ENCODE measurements at places on chromosomes 13 and 19.

DNA sequence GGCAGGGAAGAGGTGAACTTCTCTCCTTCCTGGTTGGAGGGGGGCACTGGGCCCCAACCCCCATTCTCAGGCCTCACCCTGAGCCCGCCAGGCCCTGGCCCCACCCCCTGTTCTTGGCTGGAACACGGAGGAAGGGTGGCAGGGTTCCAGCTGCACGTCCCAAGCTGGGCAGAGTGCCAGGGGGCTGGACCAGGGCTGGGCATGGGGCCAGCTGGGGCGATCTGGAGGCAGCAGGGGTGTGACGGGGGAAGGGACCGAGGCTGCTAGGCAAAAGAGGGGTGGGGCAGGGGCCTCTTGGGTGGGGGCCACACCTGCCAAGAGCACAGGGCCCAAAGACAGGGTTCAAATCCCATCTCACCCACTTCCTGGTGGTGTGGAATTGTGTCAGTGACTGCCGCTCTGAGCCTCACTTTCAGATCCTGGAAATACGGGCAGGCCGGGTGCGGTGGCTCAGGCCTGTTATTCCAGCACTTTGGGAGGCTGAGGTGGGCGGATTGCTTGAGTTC is 2.2 kb downstream of the HIF3A start:
- DNase-seq: peak; percentile 91

GRCh38 chr13:51838240-51838846 is 6.6 kb downstream of the TMEM272 start:
- no peak for DNase-seq

GRCh38 chr19:40867701-40868100 is 14.3 kb downstream of the CYP2A7 start:
- no peak for DNase-seq

- no peak for DNase-seq
Observed at GRCh38 chr19:15897738-15898276, at the start of gene CYP4F2. CYP4F2 (minus strand) TSS chr19:15898074; CDS start chr19:15897611, 463 bp downstream.

DNA sequence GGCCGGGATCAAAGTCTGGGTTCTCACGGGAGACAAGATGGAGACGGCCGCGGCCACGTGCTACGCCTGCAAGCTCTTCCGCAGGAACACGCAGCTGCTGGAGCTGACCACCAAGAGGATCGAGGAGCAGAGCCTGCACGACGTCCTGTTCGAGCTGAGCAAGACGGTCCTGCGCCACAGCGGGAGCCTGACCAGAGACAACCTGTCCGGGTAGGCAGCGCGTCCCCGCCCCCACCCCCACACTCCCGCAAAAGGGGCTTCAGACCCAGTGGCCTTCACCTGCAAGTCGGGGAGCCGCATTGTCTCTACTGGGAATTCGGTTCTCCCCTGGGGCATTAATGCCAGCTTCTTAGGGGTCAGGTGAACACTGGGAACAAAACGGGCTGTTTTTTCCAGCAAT is 114.7 kb upstream of the MCF2L start:
- DNase-seq: no peak

DNA sequence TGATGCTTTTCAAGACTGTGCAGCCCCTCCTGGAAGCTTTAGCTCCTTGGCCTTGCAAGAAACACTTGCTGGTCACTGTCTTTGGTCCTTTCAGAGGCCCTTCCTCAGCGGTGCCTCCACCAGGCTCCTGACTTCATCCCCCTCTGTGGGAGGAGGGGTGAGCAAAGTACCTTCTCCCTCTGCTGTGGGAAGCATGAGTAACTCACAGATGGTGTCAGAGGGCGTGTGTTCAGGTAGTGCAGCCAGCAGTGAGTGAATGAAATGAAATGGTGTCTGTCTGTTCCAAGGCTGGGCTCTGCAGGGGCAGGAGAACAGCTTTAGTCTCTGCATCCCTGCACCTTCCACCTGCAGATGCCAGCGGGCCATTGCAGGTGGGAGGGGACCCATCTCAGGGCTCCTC is 102.9 kb downstream of the SHISA2 start:
- no peak for DNase-seq

- peak; percentile 80 for DNase-seq
Observed at GRCh38 chr19:34712395-34713261, 21.4 kb upstream of the ZNF181 start.

GRCh38 chr13:33806470-33807248 is 11.3 kb upstream of the RFC3 start:
- no peak for DNase-seq

GRCh38 chr13:49395878-49396380 is 47.9 kb downstream of the CAB39L start:
- no peak for DNase-seq

DNA sequence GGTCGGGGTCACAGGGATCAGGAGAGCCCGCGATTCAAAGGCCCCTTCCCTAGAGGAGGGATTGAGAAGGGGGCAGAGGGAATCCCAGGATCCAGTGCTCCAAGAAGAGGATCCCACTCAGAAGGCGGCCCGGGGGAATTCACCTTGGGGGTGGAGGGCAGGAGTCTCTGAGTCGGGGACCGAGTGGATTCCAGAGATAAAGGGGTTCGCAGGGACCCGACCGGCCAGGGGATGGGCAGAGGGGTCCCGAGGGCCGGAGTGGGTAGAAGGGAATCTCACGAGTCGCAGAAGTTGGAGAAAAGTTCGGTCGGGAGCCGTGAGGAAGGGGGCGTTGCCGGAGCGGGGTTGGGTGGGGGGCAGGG is 261 bp downstream of the PRKD2 start:
- DNase-seq: no peak

- DNase-seq: no peak
Observed at GRCh38 chr13:110106726-110107125, 200.2 kb downstream of the COL4A1 start.

GRCh38 chr13:36986462-36987240 is 12.5 kb downstream of the ALG5 start:
- no peak for DNase-seq

DNA sequence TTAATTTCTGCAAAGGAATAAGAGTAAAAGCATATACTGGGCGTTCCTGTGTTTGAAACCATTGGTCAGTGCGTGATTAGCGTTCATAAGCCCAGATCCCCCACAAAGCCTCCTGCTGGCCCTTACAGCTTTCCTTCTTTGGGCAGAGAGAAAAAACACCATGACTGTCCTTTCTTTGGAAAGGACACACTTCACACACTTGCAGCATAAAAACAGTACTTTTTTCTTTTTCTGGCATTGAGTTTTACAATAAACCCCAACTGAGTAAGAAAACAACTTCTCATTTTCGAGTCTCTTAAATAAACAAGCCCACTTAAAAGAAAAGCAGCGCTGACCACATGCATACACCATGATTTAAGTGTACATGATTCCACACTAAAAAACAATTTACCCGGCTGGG is 35.8 kb downstream of the SMAD9 start:
- DNase-seq: no peak

- DNase-seq: peak; percentile 66
Observed at GRCh38 chr19:43562698-43563241, 12.6 kb downstream of the XRCC1 start.

- DNase-seq: no peak
Observed at GRCh38 chr13:79646880-79647279, 165.9 kb downstream of the NDFIP2 start.

DNA sequence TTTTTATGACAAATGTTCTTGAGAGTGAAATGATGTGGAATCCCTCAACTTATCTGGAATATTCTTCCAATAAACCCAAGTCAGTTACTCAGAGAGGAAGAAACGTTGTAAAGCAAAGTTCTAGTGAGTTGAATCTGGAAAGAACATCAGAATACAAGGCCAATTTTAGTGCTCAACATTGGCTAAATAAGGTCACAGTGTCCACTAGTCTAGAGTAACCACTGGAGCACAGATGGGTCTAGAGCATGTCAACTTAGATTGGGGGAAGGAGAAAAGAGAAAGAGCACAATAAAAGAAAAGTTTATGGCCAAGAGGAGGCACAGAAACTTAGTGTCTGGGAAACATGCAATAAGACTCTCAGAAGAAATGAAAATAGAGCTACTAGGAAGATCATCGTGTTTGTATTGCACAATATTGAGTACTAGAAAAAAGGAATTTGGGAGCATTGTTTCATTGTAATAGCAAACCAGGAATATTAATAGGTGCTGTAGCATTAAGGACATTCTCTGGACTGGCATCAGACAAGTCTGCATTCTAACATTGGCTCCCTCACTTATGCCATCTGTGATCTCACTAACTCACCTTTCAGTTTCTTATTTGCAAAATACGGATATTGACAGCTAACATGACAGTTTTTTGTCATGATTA is 1318.5 kb downstream of the PCDH9 start:
- no peak for DNase-seq

- no peak for DNase-seq
Observed at GRCh38 chr13:112014857-112015256, 52.1 kb upstream of the SOX1 start.

DNA sequence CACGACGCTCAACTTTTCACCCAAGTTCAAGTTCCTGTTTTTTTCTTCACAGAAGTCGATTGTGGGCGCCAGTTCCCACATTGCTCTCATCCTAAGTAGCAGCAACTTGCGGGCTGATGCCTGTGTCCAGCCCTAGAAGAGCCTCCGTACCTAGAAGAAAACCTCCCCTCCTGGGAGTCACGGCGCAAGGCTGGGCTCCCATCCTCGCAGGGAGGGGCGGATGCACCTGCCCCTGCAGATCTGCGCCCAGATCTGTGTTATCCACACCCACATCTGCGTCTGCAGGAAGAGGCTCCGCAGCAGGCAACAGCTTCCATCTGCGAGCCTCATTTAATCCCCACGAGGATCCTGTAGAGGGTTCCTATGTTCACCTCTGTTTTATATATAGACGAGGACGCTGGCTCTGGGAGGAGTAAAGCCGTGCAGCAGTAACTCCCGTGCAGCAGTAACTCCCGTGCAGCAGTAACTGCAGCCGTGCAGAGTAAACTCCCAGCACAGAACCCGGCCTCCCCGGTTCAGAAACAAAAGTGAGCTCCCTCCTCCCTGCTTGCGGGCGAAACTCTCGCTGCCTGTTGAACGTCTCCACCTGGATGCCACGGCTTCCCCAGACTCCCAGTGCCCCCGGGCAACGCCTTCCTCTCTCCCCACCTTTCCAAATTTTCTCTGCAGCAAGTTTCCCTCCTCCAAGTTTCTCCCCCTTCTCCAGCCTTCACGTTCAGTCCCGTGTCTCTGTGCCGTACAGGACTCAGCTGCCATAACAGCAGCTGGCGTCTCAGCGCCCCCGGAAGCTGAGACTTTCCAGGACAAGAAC is 23.5 kb upstream of the LAIR1 start:
- no peak for DNase-seq

DNA sequence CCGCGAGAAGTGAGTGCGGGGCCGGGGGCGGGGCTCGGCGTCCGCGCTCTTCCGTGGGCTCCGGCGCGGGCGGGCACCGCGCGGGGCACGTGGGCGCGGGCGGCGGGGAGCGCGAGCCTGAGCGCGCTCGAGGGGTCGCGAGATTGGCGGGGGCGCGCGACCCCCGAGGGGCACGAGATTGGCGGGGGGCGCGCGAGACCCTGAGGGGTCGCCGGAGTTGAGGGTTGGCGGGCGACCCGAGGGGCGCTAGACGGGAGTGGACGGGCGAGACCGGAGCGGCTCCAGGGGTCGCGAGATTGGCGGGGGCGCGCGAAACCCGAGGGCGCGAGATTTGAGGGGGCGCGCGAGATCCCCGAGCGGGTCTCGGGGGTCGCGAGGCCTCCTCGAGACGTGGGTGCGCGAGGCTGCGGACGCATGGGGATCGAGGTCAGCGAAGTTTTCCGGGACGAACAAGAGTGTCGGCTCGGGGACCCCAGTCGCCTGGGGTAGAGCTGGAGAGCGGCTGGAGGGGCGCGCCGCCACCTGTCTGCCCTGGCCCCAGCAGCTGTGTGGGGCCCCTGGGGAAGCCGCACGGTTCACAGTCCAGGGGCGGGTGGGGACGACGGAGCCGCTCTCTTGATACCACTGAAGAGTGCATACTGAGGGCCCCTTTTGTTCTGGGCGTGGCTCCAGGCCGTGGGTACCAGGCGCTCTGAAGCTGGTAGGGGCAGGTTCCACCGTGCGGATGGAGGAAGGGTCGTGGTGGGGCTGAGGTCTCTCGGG is 682 bp downstream of the SSBP4 start:
- peak; percentile 30 for DNase-seq

Measured in hematopoietic multipotent progenitor cell treated with erythropoietin and hydrocortisone succinate and interleukin-3 and kit ligand, for 15 days (in vitro differentiated cells).